ENCODE measurements at places on chromosomes 1 and 21.
A peak's percentile ranks its signal among the peaks of the same experiment; 100 is the strongest.

DNA sequence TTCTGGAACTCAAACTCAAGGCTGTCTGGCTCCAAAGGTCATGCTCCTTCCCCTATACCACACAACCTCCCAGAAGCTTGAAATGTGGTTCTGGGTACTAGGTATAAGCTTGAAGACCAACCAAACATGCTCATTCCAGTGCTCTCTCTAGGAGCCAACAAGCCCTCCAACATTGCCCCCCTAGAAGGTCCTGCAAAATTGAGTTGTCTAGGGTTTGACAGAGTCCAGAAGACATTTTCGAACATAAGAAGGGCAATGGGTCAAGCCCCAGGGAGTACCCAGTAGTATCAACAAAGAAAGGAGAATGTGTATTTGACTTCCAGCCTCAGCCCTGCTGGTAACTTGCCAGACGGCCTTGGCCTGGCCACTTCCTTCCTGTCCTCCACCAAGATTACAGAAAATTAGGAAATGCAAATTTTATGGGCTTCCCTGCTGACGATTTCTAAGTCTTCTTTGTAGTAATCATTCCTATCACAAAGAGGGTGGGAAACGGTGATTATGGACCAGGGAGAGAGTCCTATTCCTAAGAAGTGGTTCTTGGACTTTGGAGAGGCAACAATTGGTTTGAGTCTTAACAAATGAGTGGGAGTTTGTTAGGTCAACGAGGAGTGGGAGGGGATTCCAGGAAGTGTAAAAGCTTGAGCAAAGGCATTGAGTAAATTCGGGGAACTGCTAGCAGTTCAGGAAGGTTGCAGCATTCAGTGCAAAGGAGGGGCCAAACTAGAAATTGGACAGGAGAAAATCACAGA, 18.7 kb upstream of the SLAMF1 start:
- peaks cover 3% of the 10 kb centered on the region for H3K4me1 ChIP-seq
- no peak overlapping the region for H3K4me3 ChIP-seq
- no peaks in the 10 kb centered on the region for H3K36me3 ChIP-seq
- no peaks in the 10 kb centered on the region for H3K27me3 ChIP-seq

GRCh38 chr1:211684791-211685190, 9.4 kb upstream of the NEK2 start:
- H3K4me3 ChIP-seq, result no peak overlapping the region
- no peak overlapping the region for H3K27ac ChIP-seq
- H3K27me3 ChIP-seq, result no peaks in the 10 kb centered on the region

GRCh38 chr1:1402072-1402900, 3.2 kb upstream of the CCNL2 start:
- H3K4me1 ChIP-seq, result peaks cover 13% of the 10 kb centered on the region
- H3K36me3 ChIP-seq, result peaks cover 37% of the 10 kb centered on the region

DNA sequence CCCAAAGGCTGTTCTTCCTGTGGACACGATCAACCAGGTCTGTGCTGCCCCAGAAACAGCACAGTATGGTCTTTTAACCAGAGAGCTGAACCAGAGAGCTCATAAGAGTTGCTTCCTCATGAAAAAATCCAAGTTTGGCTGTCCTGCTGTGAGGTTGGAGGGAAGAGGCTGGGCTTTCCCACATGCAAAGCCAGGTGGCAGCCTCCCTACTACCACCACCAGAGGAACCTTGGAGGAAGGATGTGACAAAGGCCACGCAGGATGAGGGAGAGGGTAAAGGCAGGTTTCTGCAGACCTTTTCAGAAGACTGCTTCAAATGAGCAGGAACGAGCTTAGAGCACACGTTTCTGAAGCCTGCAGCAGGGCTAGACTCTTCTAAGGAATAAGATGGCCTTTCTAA, 27.1 kb downstream of the FAM78B start:
- H3K27ac ChIP-seq, result no peak overlapping the region
- no peaks in the 10 kb centered on the region for H3K27me3 ChIP-seq
- H3K36me3 ChIP-seq, result no peaks in the 10 kb centered on the region
- no peak overlapping the region for H3K4me3 ChIP-seq
- H3K4me1 ChIP-seq, result no peaks in the 10 kb centered on the region

GRCh38 chr1:37902983-37903382, 43.6 kb upstream of the MTF1 start:
- no peaks in the 10 kb centered on the region for H3K27me3 ChIP-seq
- no peak overlapping the region for H3K27ac ChIP-seq
- no peaks in the 10 kb centered on the region for H3K4me1 ChIP-seq
- DNase-seq, result no peak
- no peak overlapping the region for H3K4me3 ChIP-seq

GRCh38 chr1:225608014-225608796, 44.7 kb downstream of the ENAH start:
- no peaks in the 10 kb centered on the region for H3K4me1 ChIP-seq
- H3K27me3 ChIP-seq, result no peaks in the 10 kb centered on the region
- no peak overlapping the region for H3K27ac ChIP-seq
- DNase-seq, result no peak

DNA sequence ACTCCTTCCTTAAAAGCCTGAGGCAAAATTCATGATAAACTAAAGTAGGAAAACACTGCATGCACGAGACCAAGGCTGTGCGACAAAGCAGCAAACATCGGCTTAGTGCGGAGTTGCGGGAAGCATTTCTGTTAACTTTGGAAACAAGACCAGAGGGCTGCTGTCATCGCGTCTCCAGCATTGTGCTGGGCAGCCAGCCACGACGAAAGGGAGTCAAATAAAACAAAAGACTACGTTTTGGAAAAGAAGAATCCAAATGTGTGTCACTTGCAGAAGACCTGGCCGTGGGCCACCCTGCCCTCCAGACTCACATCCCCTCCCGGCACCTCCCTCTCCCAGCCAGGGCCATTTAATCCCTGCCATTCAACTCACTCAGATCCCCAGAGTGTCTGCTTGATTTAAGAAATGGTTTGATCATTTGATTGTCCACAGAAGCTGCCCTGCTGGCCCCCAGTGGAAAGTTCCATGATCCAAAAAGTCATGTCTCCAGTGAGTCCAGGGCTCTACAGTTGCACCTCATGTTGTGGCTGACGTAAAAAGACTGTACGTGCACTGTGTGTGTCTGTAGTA, 2.4 kb upstream of the KRTAP10-11 start:
- H3K36me3 ChIP-seq, result no peaks in the 10 kb centered on the region
- no peak overlapping the region for H3K4me3 ChIP-seq
- H3K4me1 ChIP-seq, result no peaks in the 10 kb centered on the region
- no peaks in the 10 kb centered on the region for H3K27me3 ChIP-seq
- no peak overlapping the region for H3K27ac ChIP-seq
- DNase-seq, result no peak

DNA sequence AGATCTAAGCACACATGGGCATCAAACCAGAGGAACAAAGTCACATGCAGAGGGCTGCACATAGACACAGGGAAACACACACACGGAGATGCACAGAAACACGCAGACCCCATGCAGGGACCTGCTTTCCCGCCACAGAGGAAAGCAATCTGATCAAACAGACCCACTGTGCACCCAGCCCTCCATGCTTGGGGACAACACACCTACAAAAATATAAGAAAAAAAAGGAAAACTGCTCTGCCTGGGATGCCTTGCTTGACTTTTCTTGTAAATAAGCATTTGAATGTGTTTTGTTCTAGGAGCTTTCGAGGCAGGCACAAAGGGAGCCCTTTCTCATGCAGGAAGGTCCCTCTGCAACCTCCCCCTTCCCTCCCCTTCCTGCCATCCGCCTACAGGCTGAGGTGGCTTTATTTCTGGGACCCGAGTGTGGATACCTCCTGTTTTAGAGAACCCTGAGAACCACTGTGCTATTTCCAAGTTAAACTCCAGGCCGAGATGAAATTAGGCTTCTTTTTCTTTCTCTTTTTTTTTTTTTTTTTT, 3.5 kb upstream of the ICMT start:
- no peak overlapping the region for H3K4me3 ChIP-seq
- H3K27me3 ChIP-seq, result peaks cover 34% of the 10 kb centered on the region
- no peaks in the 10 kb centered on the region for H3K36me3 ChIP-seq
- no peak overlapping the region for H3K27ac ChIP-seq
- DNase-seq, result no peak

DNA sequence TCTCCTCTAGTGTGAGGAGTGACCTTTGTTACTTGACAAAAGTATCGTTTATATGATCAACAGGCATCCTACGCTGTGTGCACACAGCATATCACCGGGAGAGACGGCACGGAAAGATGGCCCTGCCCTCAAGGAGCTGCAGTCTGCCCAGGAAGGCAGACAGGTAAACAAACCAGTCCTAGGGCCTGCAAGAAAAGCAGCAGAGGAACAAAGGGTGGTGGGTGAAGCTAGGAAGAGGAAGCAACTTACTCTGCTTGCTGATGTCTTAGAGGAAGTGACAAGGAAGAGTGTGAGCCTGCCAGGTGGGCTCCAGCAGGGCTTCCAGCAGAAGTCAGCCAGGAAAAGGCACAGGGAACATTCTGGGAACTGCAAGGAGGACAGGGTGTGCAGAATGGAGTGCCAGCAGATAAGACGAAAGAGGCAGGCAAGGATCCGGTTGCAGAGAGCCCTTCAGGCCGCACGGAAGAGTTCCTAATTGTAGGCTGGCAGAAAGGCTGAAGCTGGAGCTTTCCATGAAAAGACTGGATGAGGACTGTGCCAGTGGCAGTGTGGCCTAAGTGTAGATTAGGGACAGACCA, 106.7 kb downstream of the SLC45A1 start:
- no peaks in the 10 kb centered on the region for H3K36me3 ChIP-seq
- peaks cover 20% of the 10 kb centered on the region for H3K4me1 ChIP-seq
- H3K4me3 ChIP-seq, result peak overlapping the region; percentile 40
- H3K27ac ChIP-seq, result peak overlapping the region; percentile 95

All from kidney (tissue), 22 donors.